ENCODE measurements at places on chromosomes 7 and 10. TPM values are rescaled to one million over a fixed set of nuclear protein-coding genes. Genes with fewer than 3 reads are reported as not detected.

The ZSCAN25 gene
- 21.7 TPM for total RNA-seq

The SDK1 gene
- total RNA-seq: 27.5 TPM

The PPP1R3C gene
- total RNA-seq: 89.1 TPM

The EPDR1 gene
- 59.3 TPM for total RNA-seq

The TSPAN15 gene
- total RNA-seq: 4.7 TPM

The ZNF775 gene
- total RNA-seq: 4.2 TPM

The TRUB1 gene
- total RNA-seq: 9.5 TPM

The ASAH2 gene
- 0.41 TPM for total RNA-seq

The AGR3 gene
- total RNA-seq: not detected

The CABCOCO1 gene
- total RNA-seq: 1.1 TPM

The FAM171A1 gene
- 28.7 TPM for total RNA-seq
